Activated T-helper 1 cell treated with anti-CD3 and anti-CD28 coated beads, Interleukin-2, amount 50 U/mL, for 16 hours (primary cell): ENCODE measurements at places on chromosomes 11 and 22.

DNA sequence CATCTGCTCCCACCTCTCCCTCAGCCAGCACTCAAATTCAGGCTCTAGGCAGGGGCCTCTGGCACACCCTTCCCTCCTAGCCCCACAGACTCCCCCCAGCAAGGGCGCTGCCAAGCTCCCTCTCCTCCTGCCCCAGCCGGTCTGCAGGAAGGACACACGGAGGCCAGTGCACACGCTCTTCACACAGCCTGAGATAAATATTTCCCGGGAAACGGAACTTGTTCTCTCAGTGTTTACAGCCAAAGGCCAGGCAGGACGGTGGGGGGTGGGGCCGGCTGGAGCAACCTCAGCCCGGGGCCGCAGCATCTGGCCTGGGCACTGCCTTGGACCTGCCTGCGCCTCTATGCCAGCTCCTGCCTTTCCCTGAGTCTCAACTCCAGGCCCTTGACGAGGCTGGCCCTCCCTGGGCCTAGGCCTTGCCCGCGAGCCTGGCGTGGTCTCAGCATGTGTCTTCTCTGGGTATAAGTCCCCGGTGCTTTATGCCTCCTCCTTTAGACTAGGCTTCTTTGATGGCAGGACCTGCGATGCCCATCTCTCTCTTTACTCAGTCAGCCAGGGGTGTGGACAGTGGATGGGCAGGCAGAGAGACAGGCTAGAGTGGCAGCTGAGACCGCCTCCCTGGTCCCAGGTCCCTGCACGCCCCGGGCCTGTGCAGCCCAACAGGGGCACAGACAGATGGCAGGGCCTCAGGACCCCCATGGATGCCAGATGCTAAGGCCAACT is 48.4 kb downstream of the PDE2A start:
- no peak for DNase-seq

DNA sequence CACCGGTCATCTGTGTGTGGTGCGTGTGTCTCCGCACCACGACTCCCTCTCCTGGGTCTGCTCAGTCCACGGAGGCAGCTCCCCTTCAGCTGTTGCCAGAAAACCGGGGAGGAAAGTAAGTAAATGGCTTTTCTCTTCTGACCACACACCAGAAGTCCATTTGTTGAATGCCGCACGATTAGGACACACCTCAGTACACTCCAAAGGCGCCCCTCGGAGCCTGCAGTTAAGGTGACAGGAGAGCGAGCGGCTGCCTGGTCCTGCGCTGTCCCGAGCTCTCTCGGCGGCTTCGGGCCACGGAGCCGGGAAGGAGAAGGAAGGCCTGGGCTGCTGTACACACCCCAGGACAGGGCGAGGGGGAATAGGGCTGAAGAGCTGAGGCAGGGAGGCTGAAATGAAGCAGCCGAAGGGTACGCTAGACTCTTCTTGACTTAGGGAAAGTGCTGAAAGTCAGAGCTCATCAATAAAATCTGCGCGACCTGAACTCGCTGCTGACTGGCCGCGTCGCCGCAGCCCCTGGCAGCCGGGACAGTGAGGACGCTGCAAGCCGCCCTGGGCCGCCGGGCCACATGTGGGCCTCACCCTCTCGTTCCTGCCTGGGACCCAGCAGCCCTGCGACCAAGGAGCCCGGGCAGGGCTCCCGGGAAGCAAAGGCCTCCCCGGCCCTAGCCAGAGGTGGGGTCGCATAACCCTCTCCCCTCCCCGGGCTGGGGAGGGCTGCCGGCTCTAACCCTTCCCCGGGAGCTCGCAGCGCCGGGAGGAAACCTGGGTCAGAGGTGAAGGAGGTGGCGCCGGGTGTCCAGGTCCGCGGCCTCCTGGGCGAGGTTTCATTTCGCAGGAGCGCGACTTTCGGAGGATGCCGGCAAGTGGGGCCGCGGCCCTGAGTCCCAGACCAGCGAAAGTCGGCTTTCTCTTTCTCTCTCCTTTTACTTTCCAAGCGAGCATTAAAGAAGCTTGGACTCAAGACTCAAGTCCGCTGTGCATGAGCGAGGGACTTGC is 1.6 kb upstream of the PAX6 start:
- DNase-seq, result no peak

DNA sequence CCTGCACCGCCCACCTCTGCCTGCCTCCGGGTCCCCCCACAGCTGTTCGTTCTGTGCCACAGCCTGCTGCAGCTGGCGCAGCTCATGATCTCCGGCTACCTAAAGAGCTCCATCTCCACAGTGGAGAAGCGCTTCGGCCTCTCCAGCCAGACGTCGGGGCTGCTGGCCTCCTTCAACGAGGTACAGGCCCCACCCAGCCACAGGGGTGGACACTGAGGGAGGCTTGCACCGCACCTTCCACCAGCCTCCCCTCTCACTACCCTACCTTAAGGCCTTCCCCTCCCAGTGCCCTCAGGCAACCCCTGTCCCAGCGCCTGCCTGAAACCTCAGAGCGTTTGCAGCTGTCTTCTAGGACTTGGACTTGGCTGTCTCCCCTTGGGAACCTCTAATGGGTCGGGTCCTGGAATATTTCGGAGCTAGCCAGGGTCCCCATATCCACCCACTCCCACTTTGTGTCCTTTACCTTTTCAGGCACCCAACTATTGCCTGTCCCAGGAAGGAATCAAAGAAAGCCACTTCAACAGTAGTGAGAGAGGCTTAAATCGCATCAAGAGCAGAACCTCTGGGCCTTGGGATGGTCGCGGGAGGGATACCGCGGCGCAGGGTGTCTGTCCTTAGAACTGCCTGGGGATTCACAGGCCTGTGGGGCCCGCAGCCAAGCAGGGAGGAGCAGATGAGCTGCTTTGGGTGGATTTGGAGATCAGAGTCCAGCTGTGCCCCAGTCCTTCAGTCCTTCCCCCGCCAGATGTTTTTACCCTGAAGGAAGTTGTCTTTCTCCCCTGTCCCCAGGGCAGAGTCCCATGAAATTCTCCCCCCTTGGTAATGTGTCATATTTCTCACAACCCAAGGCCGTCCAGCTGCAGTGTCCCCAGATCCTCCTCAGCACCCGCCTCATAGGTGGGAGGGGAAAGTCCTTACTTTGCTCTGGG is 13.3 kb downstream of the SLCO2B1 start:
- DNase-seq, result no peak

- no peak for DNase-seq
These were observed 2.0 kb downstream of the NAV2 start for GRCh38 chr11:19714387-19715363.

DNA sequence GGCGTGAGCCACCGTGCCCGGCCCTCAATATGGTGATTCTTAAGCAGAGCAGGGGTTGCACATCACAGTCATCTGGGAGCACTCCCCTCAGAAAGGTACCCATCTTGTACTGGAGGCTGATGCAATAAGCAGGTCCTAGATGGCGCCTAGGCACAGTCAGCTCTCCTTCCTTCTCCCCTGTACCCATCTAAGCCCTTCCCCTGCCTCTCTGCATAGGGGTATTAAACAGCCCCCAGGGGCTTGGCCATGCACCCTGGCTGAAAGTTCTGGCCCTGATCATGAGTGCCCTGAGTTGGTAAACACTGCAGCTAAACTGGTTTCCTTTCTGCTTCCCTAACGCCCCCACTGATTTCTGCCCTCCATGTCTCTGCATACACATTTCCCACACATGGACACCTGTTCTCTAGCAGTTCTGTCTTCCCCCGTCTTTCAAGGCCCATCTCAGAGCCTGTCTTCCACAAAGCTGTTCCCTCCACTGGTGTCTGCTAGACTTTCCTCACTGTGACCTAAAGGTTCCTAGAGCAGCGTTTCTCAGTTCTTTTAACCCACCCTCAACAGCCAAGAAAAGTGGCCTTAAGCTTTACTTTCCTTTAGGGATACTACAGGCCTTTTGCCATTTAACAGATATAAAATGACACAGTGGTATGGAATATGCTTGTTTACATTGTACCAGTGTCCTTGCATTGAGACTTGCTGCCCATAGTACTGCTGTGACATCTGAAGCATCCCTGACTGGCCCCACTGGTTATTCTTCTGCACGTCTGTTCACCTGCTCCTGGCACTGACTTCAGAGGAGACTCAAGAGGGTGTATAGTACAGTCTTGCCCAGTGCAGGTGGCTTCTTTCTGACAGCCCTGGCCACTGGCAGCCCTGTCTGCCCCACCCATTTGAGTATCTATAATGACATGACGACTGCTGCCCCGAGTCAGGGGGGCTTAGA is 15.6 kb downstream of the UBE2L3 start:
- no peak for DNase-seq

DNA sequence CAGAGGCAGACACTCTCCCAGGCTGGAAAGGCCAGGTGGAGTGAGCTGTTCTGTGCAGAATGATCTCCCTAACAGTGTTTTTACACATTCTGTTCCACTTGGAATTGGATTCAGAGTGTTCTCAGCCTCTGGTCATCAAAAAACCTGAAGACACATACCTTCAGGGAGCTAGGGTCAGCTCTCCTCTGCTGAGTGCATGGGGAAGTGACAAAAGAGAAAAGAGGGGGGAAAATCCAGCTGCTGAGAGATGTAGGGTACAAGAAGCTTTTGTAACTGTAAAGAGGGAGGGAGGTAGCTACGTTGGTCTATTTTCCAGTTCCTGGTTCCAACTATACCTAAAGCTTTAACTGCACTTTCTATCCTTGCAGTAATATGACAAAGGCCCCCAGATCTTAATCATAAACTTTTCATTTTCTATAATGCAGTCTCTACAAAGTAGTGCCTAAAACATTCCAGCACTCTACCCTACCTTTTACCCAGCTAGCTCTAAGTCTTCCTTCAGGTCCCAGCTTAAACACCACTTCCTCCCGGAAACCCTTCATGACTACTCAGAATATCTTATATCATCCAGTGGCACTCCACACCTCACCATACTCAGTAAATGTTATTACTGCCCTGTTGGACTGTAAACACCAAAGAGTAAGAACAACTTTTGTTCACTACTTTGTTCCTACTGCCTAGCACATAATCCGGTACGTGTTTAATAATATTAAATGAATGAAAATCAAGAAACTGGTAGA is 9.2 kb downstream of the MAPK1 start:
- no peak for DNase-seq

GRCh38 chr22:35150183-35151107 is 84.5 kb downstream of the ISX start:
- DNase-seq, result peak; percentile 22
